ENCODE measurements at places on chromosomes 7 and 10. TPM values are rescaled to one million over a fixed set of nuclear protein-coding genes. Genes with fewer than 3 reads are reported as not detected.
A peak's percentile ranks its signal among the peaks of the same experiment; 100 is the strongest.

DNA sequence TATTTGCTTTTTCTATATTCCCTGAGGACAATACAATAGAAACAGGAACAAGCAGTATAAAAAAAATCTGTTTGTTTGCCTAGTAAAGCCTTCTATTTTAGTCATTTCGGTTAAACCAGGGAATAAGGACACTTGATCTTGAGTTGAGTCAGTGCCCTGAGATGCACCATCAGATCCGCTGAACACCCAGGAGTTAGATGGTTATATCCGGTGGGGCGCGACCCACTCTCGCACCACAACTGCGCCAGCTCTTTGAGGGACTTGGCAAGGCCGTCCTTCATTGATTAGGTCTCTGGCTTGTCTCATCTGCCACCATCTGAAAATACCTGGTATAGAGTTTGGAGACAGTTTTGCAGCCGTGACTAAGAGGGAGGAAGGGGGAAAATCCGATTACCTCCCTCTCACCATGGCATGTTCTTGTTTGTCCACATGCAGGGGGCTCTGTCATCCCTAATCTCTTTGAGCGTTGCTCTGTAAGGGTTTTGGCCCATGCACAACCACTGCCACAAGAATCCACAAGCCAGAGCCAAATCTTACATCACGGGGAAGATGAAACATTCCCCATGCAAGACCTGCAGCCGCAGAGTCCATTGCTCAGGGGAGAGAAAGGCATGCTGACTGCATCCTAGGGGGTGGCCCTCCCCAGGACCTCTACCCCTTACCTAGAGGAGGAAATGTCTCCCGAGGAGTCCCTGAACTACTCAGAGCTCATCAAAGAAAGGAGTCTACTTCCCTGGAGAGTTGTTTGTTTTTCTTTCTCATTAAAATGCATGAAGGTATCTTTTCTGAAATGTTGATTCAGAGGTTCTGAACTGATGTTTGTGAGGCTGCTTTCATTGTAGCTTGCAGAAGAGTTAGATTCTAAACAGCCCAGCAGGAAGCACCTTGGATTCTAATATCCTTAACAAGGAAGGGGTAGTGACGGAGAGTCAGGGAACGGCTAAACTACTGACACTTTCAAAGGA, 101.6 kb upstream of the FAM171A1 start:
- H3K4me1 ChIP-seq, result no peaks in the 10 kb centered on the region
- no peak overlapping the region for H3K27ac ChIP-seq
- H3K4me3 ChIP-seq, result no peak overlapping the region

DNA sequence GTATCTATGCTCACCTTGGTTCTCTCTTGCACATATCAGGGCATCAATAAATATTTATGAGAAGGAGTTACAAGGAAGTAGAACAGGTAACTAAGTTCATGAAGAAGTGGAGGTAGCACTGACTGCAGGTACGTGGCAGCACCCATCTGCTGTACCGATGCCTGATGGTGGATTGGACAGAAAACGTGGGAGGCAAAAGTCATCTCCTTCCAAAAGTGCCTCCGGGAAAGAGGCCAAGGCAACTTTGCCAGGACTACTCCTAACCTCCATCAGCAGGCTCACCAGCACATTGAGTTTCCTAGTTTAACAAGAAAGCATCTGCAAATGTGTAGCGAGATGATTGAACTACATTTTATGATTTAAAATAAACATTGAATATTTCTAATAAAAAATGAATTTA, 248.8 kb downstream of the ANKRD7 start:
- H3K27me3 ChIP-seq, result no peaks in the 10 kb centered on the region
- DNase-seq, result no peak
- H3K36me3 ChIP-seq, result no peaks in the 10 kb centered on the region
- H3K4me3 ChIP-seq, result no peak overlapping the region
- H3K27ac ChIP-seq, result no peak overlapping the region

GRCh38 chr10:60479305-60480020, 89.8 kb upstream of the ANK3 start:
- no peak overlapping the region for H3K4me3 ChIP-seq
- no peaks in the 10 kb centered on the region for H3K36me3 ChIP-seq
- DNase-seq, result no peak
- no peaks in the 10 kb centered on the region for H3K27me3 ChIP-seq

DNA sequence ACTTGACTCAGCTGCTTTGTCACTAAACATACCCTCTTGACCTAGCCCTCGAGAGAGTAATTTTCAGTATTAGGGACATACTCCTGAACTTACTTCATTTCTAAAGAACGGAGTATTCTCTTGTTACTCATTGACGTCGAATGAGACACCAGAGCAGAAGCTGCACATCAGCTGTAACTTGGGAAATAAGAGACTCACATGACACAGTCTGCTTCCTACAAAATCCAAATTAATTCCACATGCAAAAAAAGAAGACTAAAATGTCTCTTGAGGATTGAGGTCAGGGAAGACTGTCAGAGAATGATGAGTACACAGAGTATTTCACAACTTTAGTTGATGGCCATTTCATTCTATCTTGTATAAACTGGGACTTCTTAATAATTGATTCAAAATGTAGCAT, 114.7 kb upstream of the EGFR start:
- no peaks in the 10 kb centered on the region for H3K36me3 ChIP-seq
- H3K27ac ChIP-seq, result no peak overlapping the region
- DNase-seq, result peak; percentile 68
- H3K4me3 ChIP-seq, result no peak overlapping the region
- H3K27me3 ChIP-seq, result no peaks in the 10 kb centered on the region

GRCh38 chr10:3502673-3503072, 282.3 kb downstream of the KLF6 start:
- no peak overlapping the region for H3K4me3 ChIP-seq
- H3K27ac ChIP-seq, result no peak overlapping the region
- H3K36me3 ChIP-seq, result no peaks in the 10 kb centered on the region
- no peaks in the 10 kb centered on the region for H3K27me3 ChIP-seq

The SLC18A3 gene
- polyA plus RNA-seq, result not detected

The STEAP4 gene
- polyA plus RNA-seq, result 0.22 TPM

The PIK3AP1 gene
- 1.1 TPM for polyA plus RNA-seq

Measured in cardiac muscle cell (in vitro differentiated cells and primary cell).